Retina (tissue), 1 donor: ENCODE measurements at places on chromosomes 1 and 21.

GRCh38 chr21:46121286-46122221 lies 23.6 kb downstream of the COL6A2 start:
- no peak for DNase-seq

DNA sequence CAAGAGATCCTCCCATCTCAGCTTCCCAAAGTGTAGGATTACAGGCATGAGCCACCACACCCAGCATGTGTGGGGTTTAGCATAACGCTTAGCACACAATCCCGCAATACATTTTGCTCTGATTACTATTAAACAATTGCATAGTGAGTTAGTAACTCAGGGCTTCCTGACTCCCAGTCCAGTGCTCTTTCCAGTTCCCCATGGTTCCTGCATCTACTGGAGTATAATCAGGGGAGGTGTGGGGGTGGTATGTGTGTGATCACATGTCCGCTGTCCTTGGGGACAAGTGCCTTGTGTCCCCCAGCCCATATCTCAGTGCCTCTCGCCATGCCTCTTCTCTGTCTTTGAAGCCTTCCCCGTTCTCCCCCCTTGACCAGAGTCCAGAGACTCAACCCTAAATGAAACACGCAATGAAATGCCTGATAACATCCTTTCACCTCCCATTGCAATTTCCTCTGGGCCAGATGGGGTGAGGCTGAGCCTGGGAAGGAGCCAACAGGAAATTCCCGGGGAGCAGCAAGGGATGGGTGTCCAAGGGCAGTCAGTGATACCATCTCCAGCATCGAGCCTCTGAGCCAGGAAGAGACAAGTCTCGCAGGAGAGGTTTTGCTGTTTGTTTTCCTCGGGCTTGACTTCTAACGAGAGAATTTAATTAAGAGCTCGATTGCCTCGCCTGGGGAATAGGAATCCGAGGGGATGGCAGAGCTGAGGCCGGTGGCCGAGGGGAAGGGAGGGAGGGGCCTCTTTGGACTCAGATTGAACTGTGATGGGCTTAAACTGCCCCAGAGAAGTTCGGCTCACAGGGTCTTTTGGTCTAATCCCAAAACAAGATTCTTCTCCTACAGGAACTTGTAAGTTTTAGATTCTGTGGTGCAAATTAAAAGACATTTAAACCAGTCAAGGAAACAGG lies 7.7 kb upstream of the HTR1D start:
- no peak for DNase-seq

DNA sequence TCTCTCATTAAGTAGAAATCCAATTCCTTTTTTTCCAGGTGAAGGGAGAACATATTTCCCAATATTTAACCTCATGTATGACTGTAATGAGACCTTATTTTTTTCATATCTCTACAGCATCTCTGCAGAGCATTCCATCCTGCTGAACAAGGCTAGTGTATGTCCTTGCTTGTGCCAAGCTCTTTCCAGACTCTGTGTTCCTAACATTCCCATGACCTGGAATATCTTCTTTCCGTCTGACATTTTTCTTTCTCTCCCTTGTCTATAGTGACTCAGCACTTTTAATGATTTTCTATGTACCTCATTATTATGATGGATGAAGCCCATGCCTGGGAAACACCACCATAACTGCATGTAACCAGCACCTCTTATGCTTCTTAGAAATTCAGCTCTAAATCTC lies 278.3 kb upstream of the NRIP1 start:
- no peak for DNase-seq

DNA sequence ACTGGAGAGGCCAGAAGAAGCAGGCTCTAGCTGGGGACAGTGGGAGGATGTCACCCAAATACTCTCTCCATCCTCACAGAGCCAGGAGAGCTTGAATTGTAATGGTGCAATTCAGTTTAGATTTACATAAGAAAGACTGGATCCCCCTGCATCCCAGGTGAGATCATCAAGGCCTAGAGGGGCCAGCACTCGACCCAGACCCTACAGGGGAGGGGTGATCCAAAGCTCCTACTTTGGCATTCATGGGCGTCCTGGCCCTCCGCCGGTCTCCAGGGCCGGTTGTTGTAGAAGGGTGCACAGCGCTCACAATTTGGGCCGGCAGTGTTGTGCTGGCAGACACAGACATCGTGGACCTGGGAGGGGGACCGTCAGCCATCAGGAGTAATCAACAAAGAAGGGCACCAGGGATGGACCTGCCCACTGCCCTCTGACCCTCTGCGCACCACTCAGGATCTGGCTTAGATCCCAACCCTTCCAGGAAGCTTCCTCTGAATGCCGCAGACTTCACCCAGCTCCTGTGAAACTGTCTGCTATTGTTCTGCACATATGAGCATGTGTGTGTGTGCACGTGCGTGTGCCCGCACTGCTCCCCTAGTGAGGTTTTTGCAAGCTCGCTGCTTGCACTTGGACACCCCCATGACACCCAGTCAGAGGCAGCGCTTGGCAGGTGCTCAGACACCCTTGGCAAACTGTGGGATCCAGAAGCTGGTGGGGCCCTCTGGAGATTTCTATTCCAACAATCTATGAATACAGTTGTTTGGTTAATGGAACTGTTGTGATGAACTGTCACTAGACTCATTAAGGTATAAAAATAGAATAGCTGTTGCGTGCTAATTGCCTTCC lies 21.6 kb downstream of the LAMB3 start:
- no peak for DNase-seq

- DNase-seq: no peak
Measured at GRCh38 chr21:33985117-33986050, 69.8 kb upstream of the ATP5PO start.

DNA sequence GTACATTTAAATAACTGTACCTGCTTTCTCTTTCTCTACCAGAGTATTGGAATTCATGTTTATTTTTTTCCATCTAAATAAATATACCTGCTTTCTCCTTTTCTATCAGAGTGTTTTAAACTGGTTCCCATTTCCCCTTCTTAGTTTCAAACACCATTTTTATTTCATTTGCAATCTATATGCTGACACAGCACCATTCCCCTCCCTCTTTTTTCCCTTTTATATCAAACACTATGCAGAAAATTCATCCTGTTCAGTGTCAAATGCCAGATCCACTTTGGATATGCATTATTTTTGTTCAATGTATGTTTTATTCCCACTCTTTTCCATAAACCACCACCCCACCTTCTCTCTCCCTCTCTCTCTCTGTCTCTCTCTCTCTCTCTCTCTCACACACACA lies 85.8 kb upstream of the ST6GALNAC5 start:
- no peak for DNase-seq
